Fibroblast of pulmonary artery (primary cell): ENCODE measurements at places on chromosomes 7 and 10.

- no peak for DNase-seq
These were observed 123.5 kb downstream of the ITGB8 start for GRCh38 chr7:20454202-20454601.

GRCh38 chr10:91162050-91162494 lies 58.4 kb upstream of the PCGF5 start:
- DNase-seq = peak; percentile 6

- DNase-seq = no peak
These were observed 77.4 kb upstream of the ANLN start for GRCh38 chr7:36312064-36312914.

- no peak for DNase-seq
These were observed 104.0 kb upstream of the GAD2 start for GRCh38 chr10:26112532-26112931.

DNA sequence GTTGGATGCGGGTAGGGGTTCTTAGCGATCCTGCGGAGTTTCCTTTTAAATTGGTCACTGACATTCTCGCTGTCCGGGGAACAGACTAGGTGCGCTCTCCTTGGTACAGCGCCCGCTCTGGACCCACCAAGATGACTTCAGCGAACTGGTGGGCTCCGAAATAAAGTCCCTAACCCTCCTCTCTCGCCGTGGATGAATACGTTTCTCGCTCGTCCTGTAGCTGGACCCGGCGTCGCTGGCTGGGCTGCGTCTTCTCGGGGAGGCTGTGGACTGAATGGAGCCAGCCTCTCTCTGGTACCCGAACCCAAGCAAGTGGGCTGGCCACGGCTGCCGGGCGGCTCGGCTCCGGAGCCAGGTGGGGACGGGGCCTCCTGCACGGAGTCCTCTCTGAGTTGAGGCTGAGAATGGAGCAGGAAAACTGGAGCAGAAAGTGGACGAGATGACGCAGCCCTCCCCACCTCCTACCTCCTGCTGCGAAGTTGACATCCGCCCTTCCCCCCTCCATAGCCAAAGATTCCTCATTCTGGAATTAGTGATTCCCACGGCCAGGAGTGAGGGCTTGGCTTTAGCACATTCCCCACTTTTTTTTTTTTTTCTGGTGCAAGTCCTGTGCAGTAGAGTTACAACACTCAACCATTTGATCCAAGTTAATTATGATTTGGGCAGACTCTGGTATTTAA lies 1.5 kb downstream of the UNC5B start:
- peak; percentile 88 for DNase-seq

- no peak for DNase-seq
These were observed 248.2 kb upstream of the PITRM1 start for GRCh38 chr10:3420527-3421469.

DNA sequence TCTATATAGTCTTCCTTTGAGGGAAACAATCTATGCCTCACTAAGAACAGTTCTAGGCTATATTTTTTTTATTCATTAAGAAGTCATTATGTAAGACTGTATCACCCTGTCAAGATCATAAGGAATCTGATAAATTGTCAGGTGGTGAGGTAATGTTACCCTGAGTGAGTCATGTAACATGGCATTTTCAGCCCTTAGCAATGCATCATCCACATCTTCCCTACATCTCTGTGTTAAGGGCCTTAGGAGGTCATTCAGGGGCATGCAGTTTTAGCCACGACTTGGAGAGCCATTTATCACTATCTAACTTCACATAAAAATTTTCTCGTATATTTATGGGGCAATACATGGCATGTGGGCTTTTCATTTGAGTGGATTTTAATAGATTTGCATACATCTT lies 924.5 kb upstream of the MBL2 start:
- no peak for DNase-seq

- no peak for DNase-seq
These were observed 400.1 kb downstream of the SORCS1 start for GRCh38 chr10:106764360-106764759.

DNA sequence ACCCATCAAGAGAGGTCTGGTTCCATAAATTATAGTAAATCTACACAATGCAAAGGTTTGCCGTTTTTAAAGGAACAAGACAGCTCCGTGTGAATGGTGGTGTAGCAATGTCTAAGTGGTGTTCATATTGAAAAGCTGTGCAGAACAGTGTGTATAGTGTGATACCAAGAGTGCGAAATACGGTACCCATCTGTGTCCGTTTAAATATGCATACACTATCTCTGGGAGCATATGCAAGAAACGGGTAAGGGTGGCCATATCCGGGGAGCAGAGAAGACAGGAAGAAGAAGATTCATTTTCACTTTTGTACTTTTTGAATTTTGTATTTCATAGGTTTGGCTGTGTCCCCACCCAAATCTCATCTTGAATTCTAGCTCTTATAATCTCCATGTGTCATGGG lies 102.0 kb downstream of the CCDC3 start:
- DNase-seq = no peak

DNA sequence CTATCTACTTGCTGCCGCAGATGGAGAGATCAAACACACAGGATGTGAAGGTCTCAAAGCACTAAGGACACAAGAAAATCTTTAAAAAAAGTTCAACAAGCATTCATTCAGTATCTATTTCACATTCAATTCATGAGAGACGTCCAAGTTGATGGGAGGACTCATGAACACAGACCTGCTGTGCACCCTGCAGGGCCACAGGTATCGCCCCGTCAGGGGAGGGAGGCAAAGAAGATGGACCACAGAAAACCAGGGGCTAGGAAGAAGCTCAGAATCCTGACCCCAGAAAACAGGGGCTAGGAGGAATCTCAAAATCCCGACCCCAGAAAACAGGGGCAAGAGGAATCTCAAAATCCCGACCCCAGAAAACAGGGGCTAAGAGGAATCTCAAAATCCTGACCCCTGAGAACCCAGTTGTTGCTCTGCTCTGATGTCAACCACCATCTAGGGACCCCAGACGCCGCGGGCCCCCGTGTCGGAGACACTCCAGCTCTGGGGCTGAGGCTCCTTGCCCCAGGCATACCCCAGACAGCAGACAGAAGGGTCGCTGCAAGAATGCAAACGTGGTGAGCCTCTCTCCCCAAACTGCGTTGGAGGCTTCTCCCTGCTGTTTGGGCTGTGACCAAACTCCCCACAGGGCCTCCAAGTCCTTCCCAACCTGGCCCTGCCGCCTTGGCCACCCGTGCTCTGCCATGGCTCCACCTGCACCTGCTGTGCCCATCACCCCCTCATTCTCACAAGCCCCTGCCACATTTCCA lies 197.6 kb downstream of the DIP2C start:
- DNase-seq = no peak

DNA sequence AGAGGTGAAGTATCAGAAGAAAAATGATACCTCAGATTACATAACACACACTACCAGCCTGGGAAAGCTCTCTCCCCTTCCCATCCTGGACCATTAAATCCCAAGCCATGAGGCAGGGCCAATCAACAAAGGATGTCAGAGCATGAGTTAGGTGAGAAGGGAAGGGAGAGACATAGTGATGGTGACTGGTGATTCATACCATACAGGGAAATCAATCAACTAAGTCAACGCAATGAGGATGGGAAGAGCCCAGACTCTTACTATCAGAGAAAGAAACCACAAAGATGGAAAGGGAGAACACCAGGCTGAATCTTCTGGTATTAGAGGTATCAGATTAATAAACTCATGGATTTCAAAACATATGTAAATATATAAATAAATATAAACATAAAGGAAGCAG lies 185.4 kb downstream of the KMT2E start:
- DNase-seq = no peak

DNA sequence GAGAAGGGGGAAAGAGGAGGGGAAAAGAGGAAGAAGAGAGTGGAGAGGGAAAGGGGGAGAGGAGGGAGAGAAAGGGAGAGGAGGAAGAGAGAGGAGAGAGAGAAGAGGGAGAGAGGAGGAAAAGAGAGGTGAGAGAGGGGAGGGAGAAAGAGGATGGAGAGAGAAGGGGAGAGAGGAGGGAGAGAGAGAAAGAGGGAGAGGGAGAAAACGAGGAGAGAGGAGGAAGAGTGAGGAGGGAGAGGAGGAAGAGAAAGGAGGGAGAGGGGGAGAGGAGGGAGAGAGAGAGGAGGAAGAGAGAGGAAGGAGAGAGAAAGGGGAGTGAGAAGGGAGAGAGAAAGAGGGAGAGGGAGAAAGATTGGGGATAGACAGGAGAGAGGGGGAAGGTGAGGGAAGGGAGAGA lies 197.6 kb upstream of the FOXK1 start:
- DNase-seq = no peak

DNA sequence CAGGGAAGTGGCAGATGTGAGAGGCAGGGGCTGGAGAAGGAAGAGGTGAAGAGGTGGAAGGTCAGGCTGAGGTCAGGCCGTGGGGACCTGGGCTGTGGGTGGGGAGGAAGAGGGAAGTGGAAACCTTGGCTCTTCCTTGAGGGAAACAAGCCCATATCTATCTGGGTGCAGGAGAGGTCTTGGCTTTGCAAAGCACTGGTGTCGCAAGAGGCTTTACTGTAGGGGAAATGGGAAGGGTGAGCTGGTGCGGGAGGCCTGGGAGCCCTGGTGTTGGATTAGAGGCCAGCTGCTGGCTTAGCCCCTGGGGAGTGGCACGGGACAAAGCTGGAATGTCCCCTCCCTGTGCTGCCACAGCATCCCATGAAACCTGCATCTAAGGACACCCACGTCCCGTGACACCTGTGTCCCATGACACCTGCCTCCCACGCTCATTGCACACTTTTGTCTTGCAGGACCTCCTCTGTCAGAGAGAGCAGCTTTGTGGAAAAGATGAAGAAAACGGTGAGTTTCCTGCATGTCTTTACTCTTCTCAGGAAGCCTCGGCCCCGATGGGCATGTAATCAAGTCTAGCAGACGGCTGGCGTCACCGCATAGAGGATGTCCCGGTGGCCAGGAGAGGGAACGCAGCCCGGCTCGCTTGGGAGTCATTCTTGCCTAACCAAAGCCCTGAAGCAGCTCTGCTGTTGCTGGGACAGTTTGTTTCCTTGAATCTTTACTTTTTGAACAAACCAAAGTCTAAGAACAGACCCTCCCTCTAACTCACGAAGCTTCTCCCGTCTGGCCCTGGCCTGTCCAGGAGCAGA lies 22.2 kb downstream of the TMEM120A start:
- DNase-seq = peak; percentile 50

DNA sequence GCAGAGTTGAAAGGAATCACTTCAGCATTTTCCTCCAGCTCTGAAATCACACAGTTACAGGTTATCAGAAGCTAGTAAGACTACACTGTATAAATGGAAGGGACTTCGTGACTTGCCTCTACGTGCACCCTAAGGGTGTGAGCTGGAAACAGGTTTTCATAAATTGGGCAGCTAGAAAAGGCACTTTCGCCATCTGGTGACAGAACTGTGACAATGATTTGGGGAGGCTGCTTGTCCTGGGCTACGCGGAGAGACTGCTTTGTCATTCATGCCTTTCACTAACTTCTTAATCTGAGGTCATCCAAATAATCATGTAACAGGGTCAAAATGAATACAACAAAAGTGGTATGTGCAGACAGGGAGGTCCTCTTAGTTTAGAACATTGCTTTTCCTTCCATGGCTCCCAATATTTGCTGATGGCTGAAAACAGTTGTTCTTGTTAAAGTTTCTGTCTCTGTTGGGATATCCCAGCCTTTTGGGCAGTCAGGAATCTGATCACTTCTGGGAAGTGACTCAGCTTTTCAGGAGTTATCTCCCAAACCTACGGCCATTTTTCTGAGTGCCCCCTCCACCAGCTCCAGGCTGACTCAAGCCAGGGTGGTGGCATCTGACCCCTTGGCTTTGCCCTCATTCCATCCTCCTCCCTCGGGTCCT lies 17.8 kb downstream of the VWC2 start:
- no peak for DNase-seq

GRCh38 chr7:11120675-11121220 lies 147.1 kb downstream of the PHF14 start:
- DNase-seq = no peak

- no peak for DNase-seq
These were observed 27.9 kb downstream of the PDLIM1 start for GRCh38 chr10:95262763-95263518.

DNA sequence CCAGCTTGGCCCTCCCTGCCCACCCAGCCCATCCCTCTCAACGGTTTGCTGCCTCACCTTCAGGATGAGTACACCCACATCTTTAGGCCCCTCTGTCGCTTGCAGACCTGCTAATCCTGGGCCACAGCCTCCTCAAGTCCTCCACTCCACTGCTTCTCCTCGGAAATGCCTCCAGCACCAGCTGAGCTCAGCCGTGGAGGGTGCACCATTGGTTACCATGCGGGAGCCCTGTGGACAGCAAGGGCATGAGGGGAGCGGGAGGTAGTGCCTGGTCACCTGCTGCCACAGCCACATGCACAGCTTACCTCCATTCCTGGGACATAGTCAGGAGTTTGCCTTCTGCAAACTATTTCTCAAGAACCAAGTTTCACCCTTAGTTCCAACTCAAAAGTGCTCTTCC lies 286.3 kb upstream of the ZMIZ1 start:
- no peak for DNase-seq

DNA sequence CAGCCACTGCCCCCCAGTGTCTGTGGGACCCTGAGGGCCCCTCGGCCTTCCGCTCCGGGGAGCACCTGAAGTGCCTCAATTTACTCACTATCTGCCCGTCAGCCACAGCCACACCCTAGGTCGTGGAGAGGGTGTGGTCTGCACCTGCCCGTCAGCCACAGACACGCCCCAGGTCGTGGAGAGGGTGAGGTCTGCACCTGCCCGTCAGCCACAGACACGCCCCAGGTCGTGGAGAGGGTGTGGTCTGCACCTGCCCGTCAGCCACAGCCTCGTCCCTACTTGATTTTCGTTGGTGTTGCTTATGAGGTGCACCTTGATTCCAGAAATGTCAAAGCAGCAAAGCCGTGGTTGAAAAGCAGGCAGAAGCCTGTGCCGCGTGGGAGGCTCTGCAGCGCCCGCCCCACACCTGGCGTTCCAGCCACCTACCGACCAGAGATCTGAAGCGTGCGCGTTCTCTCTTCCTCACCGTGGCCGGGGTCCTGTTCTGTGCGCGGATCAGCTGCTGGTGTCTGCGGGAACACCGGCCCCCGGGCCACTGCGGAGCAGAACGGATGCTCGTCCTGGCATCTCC lies 101.6 kb downstream of the DYNC2I1 start:
- DNase-seq = no peak

GRCh38 chr10:21145751-21146435 lies 248.8 kb upstream of the NEBL start:
- no peak for DNase-seq

DNA sequence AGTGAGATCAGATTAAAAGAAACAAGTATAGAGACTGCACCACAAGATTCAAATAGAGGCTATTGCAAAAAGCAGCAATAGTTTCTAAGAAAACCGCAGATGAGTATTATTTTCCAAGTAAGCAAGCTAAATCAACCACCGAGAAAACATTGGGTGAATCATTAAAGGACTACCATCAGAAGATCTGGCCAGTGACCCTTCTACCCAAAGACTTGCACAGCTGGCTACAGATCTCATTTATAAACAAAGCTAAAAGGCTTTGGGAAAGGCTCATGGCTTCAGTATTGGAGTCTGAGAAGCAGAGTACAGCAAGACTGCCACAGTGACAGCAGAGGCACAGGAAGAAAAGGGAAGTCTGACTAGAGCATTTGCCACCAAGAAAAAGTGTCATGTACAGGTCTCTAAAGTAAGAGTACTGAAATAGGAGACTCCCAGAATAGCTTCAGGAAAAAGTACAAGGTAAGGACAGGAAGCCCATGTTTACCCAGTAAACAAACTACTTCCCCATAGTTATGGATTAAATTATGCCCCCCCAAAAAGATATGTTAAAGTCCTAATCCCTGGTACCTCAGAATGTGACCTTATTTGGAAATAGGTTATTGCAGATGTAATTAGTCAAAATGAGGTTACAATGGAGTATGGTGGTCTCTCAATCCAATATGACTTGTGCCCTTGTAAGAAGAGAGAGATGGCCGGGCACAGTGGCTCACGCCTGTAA lies 19.0 kb downstream of the STEAP1 start:
- DNase-seq = no peak

- peak; percentile 74 for DNase-seq
These were observed 41.5 kb downstream of the ASB4 start for GRCh38 chr7:95527033-95527775.

- peak; percentile 53 for DNase-seq
These were observed 731.1 kb downstream of the ZWINT start for GRCh38 chr10:55629793-55630490.
